EH (cell line): ENCODE measurements at places on chromosomes 1 and 21.

DNA sequence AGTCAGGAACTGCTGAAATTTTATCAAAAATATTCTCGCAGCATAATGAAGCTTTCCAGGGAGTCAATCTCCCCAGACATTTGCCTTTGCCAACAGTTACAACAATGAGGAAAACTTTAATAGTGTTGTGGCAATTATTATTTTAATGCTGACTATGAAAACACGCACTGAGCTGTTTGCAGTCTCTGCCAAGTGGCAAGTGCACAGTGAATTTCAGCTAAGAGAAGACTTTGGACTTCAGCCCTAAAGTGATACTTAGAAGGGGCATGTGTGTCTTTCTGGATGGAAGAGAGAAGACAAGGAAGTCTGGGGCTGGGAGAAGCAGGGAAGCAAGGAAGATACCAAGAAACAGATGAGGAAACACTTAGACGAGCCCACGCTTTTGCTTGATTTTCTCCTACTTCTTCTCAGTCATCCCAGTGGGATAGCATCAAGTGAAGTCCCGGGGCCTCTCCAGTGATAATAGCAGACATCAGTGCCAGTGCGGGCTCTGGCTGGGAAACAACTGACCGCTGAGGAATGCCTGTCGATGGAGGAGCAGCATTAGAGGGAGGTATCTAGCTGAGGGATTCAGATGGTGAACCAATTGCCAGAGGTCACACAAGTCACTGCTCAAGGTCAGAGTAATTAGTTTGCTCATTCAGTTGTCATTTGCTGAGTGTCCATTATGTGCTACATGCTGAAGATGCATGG lies 196.3 kb downstream of the TTLL7 start:
- DNase-seq, result no peak

GRCh38 chr1:200372095-200372884 lies 37.5 kb downstream of the ZNF281 start:
- peak; percentile 94 for DNase-seq

GRCh38 chr1:86429835-86430234 lies 5.9 kb downstream of the CLCA2 start:
- DNase-seq, result peak; percentile 96

- DNase-seq, result no peak
Observed at GRCh38 chr1:110205591-110206155, 4.4 kb upstream of the KCNC4 start.

DNA sequence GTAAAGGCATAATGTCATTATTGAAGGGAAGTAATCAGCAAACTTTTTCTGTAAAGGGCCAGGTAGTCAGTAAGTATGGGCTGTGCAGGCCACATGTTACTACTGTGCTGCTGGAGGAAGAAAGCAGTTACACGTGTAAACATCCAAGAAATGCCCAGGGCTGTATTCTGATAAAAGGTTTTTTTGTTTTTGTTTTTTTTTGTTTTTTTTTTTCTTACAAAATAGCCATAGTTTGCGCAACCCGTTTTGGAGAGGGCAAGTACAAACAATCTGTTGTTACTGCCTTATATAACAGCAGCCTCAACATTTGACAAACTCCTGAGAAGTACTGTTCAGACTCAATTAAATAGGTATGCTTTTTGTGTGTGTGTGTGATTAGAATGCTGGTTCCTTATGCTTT lies 26.7 kb upstream of the MTMR11 start:
- DNase-seq, result no peak

- no peak for DNase-seq
Observed at GRCh38 chr1:7573481-7573880, 197.6 kb upstream of the VAMP3 start.

DNA sequence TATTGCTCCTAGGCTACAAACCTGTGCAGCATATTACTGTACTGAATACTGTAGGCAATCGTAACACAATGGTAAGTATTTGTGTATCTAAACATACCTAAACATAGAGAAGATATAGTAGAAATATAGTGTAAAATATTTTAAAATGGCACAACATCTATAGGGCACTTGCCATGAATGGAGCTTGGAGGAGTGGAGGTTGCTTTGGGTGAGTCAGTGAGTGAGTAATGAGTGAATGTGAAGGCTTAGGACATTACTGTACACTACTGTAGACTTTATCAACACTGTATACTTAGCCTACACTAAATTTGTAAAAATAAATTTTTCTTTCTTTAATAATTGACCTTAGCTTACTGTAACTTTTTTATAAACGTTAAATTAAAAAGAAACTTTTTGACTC lies 7.9 kb downstream of the LEFTY2 start:
- peak; percentile 75 for DNase-seq

- DNase-seq, result no peak
Observed at GRCh38 chr1:216430744-216431143, 7.5 kb upstream of the USH2A start.

GRCh38 chr1:4726620-4727341 lies 72.4 kb downstream of the AJAP1 start:
- DNase-seq, result no peak

DNA sequence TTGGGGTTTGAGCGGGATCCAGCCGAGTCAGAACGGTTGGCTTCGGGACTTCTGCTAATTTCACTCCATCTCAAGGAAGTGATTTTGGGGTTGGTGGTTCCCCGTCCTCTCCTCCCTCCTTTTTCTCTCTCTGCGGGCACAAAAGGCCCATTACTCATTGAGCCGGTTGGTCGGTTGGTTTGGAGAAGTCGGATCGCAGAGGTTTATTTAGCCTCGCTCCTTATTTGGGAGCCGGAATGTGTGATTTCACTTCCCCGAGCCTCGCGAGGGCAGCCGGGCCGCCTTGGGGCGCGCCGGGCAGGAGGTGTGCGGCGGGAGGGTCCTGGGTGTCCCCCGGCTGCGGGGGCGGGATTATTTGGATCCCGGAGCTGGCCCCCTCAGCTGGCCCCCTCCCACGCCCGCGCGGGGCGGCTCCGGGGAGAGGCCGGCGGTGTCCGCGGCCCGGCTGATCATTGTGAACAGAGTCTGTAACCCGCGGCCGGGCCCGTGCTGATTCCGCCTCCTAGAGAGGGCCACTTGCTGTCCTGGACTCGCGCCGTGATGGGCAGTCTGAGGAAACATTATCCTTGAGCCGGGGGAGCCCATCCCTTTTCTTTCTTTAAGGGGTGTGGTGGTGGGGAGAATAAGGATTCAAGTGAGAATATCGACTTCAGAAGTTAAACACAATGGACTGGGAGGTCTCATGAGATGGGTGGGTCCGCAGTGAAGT lies 1.2 kb downstream of the MAPKAPK2 start:
- DNase-seq, result peak; percentile 87

DNA sequence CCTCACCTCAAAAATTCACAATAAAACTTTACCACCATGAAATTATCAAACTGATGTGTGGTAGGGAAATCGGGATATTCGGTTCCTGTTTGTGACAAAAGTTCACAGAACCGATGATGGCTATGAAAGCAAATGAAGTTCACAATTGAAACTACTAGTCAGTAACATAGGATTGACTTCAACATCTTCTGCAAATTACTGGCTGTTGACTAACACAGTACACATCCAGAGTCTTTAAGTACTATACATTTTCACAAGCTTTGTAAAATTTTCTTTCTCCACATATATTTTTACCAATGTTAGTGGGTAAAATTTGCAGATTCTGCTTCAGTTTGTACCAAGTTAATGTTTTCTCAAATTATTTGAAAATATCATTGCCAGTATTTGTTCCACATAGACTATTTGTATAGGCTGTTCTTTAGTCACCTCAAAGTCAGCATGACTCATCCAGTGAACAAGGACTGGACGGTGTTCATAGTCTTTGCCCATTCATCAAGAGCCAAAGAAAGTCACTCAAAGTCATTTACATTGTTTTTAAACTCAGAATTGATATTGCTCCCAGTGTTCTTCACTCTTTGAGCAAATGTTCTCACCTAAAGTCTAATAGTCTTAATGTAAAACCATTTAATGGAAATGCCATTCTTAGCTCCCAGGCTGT lies 213.4 kb downstream of the USP25 start:
- DNase-seq, result no peak

DNA sequence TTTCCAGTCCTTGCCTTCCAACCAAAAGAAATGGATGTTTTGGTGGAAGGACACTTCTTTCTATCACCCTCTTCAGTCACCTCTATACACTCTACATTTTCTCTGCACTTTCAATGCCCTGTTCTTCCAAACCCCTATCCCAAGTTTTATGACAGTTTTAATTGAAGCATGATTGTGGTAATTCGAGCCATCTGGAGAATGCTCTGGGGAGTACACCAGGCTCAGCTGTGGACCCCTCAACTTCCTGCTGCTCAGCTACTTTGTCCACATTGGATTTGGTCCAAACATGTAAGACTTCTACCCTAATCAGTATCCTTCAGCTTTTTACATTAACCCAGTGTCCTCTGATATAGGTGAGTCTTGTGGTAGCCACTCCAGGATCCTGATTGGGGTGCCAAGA lies 129.6 kb downstream of the SYT2 start:
- DNase-seq, result peak; percentile 70

GRCh38 chr1:204725821-204726448 lies 40.4 kb upstream of the LRRN2 start:
- DNase-seq, result no peak

GRCh38 chr1:71233645-71234044 lies 152.8 kb upstream of the ZRANB2 start:
- no peak for DNase-seq

GRCh38 chr21:29511096-29511495 lies 212.4 kb downstream of the BACH1 start:
- DNase-seq, result no peak

- no peak for DNase-seq
Observed at GRCh38 chr1:43034195-43034658, 75.6 kb upstream of the SLC2A1 start.

DNA sequence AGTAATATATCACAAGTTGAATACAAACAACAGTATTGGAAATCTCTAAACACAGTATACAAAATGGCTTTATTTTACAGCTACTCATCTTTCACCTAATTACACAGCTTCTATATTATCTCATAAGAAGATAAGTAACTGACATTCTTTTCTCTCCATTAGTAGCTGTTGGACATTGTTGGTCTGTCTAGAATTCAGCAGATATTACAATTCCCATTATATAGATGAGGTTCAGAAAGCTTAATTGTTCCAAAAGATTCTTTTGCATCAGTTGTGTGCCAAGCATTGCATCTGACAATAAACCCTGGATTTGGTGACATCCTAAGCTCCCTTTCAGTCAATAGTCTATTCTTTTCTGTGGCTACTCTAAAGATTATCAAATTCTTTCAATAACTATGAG lies 187.0 kb downstream of the NTMT2 start:
- no peak for DNase-seq

- no peak for DNase-seq
Observed at GRCh38 chr1:1874901-1875300, 16.0 kb downstream of the GNB1 start.

DNA sequence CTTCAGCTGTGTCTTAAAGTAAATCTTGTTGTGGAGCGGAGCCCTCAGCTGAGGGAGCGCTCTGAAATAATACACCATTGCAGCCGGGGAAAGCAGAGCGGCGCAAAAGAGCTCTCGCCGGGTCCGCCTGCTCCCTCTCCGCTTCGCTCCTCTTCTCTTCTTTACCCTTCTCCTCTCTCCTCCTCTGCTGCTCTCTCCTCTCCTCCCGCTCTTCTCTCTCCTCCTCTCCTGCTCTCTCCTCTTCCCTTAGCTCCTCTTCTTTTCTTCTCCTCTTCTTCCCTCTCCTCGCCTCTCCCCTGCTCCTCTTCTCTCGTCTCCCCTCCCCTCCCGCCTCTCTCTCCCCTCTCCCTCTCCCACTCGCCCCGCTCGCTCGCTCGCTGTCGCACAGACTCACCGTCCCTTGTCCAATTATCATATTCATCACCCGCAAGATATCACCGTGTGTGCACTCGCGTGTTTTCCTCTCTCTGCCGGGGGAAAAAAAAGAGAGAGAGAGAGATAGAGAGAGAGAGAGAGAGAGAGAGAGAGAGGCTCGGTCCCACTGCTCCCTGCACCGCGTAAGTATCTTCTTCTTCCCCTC lies at the start of gene PROX1:
TSS of gene PROX1 (plus strand) at position 47 of the 580 bp plus-strand sequence. CDS start 8,563 bp downstream, outside the sequence.
- DNase-seq, result peak; percentile 89

GRCh38 chr21:37665230-37666024 lies 250.8 kb downstream of the KCNJ6 start:
- no peak for DNase-seq

DNA sequence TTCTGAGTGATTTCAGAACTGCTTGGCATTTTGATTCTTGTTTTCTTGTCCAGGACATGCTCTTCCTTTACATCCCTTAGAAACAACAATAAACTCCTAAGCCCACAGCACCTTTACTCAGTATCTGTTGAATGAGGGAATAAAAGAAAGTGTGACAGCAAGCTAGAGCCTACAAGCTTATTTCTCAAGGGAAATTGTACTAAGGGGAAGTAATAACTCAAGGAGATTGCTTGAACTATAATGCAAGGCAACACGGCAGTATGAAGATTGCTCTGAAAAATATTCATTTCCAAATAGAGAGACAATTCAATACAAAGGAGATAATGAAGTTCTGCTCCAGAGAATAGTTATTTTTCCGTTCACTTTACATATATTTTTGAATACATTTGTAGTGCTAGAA lies 6.5 kb downstream of the OR6P1 start:
- no peak for DNase-seq

- DNase-seq, result no peak
Observed at GRCh38 chr1:232579958-232580941, 49.7 kb downstream of the SIPA1L2 start.

- DNase-seq, result no peak
Observed at GRCh38 chr1:203364094-203364801, 13.3 kb upstream of the FMOD start.

DNA sequence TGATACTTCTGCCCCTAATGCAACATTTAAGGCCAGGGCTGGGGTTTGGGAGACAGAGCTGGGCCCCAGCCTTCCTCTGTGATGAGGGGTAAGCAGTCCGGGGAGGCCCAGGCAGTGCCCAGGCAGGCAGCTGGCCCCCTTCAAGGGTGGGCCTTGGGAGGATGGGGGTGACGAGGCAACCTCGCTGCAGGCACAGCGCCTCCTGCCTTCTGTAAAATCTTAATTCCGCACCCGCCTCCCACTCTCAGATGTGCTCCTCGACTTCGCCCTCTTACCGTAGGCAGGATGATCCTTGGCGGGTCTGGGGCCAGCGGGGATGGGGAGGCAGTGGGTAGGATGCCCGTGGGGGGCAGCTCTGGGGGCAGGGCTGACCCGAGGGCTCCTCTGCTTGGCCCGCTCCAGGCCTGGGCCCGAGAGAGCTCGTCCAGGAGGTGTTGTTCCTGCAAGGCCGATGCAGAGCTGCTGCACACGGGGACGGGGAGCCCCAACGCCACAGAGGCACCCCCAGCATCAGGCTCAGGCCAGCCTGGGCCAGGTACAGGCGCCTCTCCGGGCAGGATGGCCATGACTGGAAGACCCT lies 9.1 kb downstream of the C21orf58 start:
- DNase-seq, result no peak

- DNase-seq, result peak; percentile 62
Observed at GRCh38 chr1:18100491-18101063, 7.0 kb upstream of the IGSF21 start.

DNA sequence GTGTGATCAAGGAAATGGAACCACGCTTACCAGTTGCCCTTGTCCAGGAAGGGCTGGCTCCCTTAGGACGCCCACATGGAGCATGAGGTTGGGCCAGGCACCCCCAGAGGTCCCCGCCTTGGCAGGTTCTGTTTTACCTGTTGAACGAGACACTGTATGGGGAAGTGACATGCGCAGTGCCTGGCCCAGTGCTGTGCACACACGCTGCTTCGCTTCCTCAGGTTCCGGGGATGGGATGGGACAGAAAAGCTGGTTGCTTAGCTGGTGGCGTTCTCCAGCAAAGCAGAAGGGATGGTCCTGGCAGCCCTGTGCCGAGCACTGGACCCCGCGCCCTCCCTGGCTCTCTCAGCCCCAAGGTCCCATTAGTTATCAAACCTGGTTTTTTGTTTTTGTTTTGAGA lies 20.7 kb downstream of the SLC66A1 start:
- no peak for DNase-seq

GRCh38 chr1:209398313-209398991 lies 185.1 kb upstream of the CAMK1G start:
- peak; percentile 95 for DNase-seq

- no peak for DNase-seq
Observed at GRCh38 chr1:213858581-213858980, 129.2 kb upstream of the PROX1 start.
